Fibroblast of skin of back (primary cell): ENCODE measurements at places on chromosomes 1 and 21.

- DNase-seq, result no peak
Measured at GRCh38 chr1:16091296-16091695, 17.8 kb upstream of the FAM131C start.

GRCh38 chr1:220921498-220921897, 42.3 kb downstream of the HLX start:
- no peak for DNase-seq

GRCh38 chr1:40985875-40986274, 6.4 kb downstream of the CTPS1 start:
- no peak for DNase-seq

DNA sequence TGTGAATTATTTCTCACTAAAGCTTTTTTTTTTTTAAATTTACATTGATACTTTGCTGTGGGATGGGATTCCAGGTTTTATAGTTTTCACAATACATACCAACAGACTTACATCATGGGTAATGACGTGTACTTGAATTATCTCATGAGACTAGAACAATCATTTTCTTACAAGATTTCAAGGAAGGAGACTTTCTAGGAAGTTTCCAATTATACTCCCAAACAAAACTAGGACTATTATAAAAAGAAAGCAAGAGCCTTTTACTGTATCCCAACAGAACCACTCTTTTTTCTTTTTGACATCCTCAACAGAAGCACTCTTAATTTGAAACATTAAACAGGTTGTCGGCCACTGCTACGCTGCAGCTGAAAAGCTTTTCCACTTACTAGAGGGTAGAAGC, 48.7 kb downstream of the TESK2 start:
- peak; percentile 83 for DNase-seq

DNA sequence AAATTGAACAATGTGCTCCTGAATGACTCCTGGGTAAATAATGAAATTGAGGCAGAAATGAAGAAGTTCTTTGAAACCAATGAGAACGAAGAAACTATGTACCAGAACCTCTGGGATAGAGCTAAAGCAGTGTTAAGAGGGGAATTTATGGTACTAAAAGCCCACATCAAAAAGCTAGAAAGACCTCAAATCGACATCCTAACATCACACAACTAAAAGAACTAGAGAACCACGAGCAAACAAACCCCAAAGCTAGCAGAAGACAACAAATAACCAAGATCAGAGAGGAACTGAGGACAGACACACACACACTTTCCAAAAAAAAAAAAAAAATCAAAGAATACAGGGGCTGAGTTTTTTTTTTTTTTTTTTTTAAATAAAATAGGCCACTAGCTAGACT, 564.2 kb downstream of the SMYD3 start:
- no peak for DNase-seq

DNA sequence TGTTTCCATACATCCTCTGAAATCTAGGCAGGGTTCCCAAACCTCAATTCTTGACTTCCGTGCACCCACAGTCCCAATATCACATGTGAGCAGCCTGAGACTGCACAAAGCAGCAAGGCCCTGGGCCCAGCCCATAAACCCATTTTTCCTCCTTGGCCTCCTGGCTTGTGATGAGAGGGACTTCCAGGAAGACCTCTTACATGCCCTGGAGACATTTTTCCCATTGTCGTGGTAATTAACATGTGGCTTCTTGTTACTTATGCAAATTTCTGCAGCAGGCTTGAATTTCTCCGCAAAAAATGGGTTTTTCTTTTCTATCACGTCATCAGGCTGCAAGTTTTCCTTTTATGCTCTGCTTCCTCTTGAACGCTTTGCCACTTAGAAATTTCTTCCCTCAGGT, 3.3 kb upstream of the PIGK start:
- no peak for DNase-seq

DNA sequence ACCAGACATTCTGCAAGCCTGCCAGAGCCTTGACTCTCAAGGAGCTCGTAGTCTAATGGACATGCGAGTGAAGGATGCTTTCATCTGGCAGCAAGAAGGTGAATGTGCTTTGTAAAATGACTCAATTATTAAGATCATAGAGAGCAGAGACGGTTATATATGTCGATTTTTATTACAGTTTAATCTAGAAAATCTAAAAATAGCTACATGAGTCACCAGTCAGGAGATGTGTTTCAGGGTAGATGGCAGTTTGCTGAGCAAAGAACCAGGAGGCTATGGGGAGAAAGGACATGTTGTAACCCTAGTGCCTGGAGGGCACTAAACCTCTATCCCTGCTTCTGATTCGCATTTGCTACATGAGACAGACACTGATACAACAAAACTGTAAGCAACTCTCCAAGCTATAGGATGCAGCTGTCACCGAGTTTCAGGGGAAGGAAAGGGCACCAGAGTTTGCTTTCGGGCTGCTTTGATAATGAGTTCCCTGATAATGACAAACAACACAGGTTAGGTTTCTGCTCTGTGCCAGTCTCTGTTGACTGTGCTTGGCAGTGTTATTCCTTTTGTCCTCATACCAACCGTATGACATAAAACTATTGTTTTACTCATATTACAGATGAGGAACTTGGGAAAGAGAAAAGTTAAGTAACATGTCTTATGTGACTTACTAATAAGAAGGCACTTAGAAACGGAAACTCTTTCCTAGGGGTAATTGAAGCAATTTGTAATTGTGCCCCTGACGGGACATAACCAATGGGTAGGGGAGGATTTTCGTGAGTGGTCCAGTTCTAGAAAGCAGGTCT, 43.2 kb downstream of the C1orf198 start:
- peak; percentile 81 for DNase-seq

DNA sequence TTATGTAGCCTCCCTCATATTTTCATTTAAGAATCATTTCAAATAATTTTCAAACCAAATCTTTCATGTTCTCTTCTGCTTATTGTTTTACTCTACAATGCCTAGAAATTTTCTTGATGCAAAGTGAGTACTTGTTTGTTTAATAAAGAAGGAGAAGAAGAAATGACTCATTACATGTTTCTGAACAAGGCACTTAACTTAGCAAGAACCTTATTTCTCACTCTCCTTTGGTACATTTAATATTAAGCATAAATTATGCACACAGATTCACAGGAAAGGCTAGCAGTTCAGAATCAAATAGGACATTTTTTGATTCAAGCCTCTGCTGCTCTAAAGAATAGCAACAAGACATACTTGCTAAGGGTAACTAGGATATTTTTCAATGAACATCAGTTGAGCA, 9.1 kb downstream of the SCYL3 start:
- no peak for DNase-seq

DNA sequence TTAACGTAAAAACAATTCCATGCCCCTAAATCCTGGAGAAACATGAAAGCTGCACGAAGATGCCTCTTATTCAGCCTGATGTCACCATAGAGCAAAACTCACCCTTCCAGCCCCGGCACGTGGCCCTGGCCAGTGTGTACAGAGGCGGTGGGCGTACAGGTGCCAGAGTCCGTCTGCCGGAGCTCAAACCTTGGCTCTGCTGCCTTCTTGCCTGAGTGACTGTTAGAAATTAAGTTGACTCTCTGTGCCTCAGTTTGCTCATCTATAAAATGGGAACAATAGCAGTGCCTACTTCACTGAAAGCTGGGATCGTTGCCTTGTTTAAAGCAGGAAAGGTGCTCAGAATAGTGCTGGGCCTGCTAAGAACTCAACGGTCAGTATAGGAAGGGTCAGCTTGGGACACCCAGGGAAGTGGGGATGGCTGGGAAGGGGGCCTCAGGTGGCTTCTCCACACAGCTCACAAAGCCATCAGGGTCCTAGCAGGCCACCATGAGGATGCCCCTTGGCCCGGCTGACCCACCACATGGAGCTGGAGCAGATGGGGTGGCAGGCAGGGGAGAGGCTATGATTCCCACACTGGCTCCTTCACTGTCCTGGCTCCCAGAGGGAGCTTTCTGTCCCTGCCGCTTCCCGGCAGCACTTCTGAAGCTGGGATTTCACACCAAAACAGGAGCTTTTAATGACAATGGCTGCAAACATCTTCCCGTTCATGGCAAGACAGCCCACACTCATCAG, 237.2 kb downstream of the NPHP4 start:
- no peak for DNase-seq

DNA sequence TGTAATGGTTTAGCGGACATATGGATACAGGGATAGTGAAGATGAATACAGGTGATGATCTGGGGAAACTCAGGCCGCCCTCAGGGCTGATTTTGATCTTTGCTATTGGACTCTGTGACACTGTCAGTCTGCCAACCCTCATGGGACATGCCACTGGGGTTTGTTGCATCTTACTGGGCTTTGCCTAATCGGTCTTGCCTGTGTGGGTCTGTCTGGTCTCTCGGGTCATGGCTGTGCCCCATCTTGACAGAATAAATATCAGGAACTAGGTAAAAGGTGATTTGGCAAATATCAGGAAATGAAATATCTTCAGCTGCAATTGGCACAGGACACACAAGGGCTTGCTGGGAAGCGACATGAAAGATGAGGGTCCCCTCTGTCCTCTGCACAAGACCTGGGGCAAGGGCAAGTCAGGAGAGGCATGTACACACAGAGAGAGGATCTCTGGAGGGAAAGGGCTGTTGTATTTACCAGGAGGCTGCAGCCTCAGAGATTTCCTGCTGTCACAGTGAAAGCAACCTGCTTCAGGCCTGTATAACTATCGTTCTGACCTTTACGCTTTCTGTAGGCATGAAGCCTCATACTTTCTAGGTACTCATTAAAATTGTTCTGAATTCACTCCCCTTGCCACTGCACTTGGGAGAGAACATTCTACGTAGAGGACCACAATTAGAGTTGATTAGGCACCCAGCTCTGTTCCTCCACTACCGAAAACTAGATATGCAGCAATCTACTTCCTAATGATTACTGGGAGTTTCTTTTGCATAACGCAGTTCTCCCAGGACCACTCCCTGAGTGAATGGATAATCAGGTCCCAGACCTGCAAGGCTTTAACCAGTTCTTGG, 52.0 kb upstream of the GADD45A start:
- DNase-seq, result no peak

DNA sequence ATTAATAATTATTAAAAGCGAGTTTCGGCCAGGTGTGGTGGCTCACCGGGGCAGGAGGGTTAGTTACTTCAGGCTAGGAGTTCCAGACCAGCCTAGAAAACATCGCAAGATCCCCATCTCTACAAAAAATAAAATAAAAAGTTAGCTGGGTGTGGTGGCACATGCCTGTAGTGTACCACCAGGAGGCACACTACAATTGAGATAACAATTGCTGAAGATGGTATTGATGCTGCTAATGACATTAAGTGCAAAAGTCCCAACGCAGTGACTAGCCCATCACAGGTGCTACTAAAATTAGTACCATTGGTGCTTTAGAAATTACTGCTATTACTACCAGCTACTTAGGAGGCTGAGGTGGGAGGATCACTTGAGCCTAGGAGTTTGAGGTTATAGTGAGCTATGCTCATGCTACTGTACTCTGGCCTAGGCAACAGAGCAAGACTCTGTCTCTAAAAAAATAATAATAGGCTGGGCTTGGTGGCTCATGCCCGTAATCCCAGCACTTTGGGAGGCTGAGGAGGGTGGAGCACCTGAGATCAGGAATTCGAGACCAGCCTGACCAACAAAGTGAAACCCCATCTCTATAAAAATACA, 156.6 kb downstream of the GREM2 start:
- no peak for DNase-seq

DNA sequence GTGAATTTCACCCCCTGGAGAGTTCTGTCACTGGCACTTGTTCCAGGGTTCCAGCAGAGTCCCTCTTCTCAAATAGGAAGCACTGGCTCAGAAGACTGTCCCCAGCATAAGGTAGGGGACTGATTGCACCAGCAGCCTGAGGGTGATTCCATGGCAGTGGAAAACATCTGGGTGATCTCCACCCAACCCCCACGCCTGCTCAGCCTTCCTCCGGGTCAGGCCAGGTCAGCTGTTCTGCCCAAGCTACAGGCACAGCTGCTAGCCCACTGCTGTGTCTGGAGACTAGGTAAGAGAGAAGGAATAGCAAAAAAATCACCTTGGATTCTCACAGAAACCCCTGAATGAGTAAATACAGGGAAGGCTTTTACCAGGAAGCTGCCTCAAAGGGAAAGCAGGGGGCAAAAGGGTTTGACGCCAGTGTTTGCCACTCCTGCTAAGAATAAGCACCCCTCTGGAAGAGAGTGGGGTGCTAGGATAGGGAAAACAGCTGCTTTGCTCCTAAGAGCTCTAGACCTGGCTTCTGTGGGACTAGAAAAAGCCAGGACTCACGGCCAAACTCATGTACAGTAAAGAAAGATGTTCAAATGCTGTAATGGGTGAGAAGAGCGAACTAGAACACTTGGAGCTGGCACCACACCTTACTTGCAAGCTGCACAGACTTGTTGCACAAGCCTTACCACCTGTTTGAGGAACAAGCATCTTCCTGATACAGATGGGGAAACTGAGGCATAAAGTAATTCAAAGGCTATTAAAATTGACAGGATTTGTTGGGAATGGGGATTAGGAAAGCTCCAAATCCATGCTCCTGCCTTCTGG, 1.0 kb upstream of the DENND2D start:
- no peak for DNase-seq

DNA sequence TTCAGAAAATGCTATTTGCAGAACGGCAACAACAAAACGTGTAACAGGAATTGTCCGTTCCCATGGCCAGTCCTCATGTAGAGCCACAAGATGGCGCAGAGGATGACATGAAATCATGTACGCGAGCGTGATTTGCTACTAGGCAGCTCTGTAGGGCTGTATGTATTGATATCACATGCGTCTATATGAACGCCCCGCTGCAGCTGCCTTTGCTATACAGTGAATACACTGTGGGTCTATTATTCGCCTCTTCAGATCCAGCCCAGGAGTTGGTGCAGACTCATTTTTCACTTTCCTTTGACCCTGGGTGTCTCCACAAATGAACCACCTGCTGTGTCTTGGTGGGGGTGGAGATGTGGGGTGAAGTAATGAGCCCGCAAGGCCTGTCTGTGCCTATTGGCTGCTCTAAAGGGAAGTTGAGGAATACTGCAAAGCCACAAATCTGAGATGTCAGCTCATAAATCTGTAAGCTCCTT, 361.5 kb downstream of the KIF26B start:
- DNase-seq, result peak; percentile 13

DNA sequence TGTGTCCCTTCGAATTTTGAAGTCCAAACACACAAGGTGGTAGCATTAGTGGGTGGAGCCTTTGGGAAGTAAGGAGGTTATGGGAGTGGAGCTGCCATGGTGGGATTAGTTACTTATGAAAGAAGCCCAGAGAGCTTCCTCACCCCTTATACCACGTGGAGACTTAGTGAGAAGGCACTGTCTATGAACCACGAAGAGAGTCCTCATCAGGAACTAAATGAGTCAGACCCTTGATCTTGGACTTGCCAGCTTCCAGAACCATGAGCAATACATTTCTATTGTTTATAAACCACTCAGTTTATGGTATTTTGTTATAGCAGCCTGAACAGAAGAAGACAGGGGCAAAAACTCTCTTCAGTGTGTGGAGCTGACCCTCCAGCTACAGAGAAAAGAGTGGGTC, 259.3 kb upstream of the AJAP1 start:
- DNase-seq, result peak; percentile 83

GRCh38 chr1:222920169-222920568, 105.3 kb downstream of the DISP1 start:
- peak; percentile 42 for DNase-seq

- no peak for DNase-seq
Measured at GRCh38 chr1:74531796-74532195, 19.4 kb upstream of the LRRC53 start.
